ENCODE measurements at places on chromosomes 5 and 9.
A peak's percentile ranks its signal among the peaks of the same experiment; 100 is the strongest.

GRCh38 chr5:140349244-140349643 lies 2.8 kb upstream of the HBEGF start:
- no peak for DNase-seq

DNA sequence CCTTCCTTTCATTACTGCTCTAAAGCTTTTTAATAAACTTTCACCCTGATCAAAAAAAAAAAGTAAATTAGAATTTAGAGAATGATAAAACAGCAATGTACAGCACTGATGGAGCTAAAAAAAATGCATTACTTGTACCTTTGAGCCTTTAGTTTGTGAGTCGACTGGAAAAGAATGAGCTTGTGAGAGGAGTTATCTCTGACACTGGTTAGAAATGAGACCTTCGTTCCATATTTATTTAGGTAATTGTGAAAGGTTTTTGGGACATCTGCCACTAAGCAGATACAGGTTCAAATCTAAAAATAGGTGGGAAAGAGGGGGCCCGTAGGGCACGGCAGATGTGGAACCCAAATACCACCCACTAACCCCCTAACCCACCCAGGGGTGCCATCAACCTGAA lies 376.8 kb downstream of the ICE1 start:
- DNase-seq: no peak

GRCh38 chr9:93680443-93681268 lies 104.3 kb downstream of the PHF2 start:
- no peak for DNase-seq

DNA sequence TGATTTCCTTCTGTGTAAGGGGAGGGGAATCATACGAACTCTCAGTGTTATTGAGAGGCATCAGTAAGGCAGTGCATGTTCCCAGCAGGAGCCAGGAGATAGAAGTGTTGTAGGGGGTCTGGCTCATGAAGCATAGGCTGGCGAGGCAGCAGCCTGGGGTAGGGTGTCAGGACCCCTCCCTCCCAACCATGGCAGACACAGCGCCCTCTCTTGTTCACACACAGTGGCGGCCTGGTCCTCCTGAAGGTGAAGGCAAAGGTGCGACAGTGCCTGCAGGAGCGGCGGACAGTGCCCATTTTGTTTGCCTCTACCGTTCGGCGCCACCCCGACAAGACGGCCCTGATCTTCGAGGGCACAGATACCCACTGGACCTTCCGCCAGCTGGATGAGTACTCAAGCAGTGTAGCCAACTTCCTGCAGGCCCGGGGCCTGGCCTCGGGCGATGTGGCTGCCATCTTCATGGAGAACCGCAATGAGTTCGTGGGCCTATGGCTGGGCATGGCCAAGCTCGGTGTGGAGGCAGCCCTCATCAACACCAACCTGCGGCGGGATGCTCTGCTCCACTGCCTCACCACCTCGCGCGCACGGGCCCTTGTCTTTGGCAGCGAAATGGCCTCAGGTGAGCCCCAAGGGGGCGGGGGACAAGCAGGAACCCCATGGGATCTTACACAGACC lies 4.7 kb downstream of the SLC27A4 start:
- no peak for DNase-seq

DNA sequence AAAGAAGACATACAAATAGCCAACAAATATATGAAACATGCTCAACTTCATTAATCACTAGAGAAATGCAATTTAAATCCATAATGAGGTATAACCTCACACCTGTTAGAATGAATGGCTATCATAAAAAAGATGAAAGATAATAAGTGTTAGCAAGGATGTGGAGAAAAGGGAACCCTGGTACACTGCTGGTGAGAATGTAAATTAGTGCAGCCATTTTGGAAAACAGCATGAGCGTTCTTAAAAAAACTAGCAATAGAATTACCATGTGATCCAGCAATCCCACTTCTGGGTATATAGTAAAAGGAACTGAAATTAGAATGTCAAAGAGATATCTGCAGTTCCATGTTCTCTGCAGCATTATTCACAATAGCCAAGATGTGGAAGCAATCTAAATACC lies 64.2 kb upstream of the CEP78 start:
- no peak for DNase-seq

GRCh38 chr5:40675396-40676133 lies 4.2 kb upstream of the PTGER4 start:
- DNase-seq: no peak

GRCh38 chr5:90528601-90529193 lies 687 bp downstream of the LYSMD3 start:
- DNase-seq: no peak

- DNase-seq: no peak
Observed at GRCh38 chr9:127038531-127038930, 83.9 kb downstream of the ANGPTL2 start.

- DNase-seq: no peak
Observed at GRCh38 chr5:33317271-33317670, 123.5 kb upstream of the TARS1 start.

GRCh38 chr5:137600721-137601360 lies 101.7 kb upstream of the SPOCK1 start:
- DNase-seq: no peak

DNA sequence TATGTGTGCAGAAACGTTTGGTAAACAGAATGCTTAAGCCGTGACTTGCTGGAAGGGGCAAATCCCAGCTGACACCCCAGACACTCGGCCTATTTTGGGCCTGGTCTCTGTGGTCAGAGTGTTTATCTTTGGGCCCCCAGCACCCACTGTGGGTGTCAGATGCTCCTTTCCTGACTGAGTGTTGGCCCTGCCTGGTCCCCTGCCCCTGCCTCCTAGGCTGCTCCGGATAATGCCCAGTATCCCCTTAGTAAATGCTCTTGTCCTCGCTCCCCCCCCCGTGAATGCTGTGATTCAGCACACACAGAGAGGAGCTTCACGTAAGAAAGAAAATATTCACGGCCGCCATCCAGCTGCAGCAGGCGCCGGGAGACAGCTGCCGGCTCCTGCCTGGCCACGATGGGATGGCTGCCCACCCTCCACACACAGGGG lies 11.3 kb upstream of the ANGPTL2 start:
- DNase-seq: peak; percentile 67

DNA sequence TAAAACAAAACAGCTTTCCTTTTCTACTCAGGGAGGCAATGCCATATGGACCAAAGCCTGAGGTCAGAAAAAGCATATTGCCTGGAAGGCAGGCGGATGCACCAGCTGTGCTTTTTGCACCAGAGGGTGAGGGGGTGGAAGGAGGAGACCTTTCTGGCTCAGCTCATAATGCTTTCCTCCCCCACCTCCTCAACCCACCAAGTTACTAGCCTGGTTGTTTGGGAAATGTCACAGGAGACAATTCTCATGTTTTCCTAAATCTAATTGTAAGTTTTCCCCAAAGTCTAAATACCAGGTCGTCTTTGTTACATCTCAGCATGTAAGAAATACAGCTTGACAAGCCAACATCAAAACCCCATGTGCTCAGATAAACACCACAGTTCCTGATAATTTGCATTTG lies 72.6 kb upstream of the DMRTA1 start:
- no peak for DNase-seq

DNA sequence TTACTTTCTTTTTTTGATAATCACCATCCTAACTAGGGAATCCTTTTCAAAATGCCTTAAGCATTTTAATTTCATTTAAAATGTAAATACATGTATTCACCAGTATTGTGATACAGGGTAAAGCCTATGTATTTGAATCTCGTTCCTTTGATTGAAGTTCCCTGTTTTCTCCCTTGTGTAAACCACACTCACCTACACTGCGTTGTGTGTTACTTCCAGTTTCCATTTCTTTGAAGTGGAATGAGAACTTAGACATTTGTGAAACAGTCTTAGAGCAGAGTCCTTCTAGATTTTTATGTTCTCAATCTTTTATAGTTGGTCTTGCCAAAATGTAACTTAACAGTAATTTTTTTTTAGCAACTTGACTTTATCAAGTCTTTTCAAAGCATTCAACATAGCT lies 101.4 kb downstream of the ZNF462 start:
- DNase-seq: no peak

- DNase-seq: no peak
Observed at GRCh38 chr5:146529984-146530383, 14.0 kb upstream of the GPR151 start.

DNA sequence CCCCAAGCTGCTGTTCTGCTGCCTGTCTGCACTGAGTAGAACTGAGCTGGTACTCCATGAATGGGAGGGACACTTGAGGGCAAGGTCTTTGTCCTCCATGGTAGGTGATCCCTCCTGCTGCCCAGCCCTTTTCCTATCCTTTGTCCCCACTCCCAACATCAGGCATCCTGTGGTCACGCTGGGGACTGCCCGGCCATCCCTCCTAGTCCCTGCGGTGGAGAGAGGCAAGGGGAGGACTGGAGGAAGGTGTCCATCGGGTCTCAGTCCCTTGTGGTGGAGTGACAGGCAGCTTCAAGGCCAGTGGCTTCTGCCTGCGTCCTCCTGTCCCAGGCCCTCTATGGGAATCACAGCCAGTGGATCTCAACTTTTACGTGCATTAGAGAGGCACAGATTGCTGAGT lies 25.9 kb downstream of the ROR2 start:
- no peak for DNase-seq

DNA sequence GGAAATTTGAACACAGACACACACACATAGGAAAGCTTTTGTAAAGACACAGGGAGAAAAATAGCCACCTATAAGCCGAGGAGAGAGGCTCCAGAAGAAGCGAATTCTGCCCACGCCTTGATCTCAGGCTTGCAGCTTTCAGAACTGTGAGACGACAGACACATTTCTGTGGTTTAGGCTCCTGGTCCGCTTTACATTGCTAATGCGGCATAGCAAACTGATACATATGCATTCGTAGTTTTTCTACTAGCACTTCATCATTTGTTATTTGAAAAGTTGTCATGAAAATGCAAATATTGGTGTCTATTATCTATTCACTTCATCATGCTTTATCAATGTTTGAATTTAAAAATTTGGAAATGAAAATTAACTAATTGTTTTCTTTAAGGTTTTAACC lies 674.9 kb downstream of the SEMA5A start:
- DNase-seq: no peak

DNA sequence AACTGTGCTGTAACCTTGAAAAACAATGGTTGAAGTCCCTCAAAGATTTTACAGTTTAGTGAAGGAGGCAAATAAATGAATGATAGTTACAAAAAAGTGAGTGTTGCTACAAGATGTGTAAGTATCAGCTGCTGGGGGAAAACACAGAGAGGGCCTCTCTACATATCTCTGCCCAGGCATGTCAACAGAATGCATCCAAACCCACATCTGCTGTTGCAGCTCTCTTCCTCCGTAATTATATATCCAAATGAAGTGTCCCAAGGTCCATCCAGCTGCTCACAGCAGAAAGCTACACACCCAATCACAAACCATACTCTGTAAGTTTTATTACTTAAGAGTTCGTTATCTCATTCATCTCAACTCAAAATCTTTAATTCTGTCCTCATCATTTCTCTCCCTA lies 584.6 kb downstream of the ANXA1 start:
- no peak for DNase-seq

GRCh38 chr9:2524601-2525000 lies 97.0 kb upstream of the VLDLR start:
- DNase-seq: no peak

GRCh38 chr5:96642281-96642640 lies 19.9 kb upstream of the CAST start:
- DNase-seq: no peak

DNA sequence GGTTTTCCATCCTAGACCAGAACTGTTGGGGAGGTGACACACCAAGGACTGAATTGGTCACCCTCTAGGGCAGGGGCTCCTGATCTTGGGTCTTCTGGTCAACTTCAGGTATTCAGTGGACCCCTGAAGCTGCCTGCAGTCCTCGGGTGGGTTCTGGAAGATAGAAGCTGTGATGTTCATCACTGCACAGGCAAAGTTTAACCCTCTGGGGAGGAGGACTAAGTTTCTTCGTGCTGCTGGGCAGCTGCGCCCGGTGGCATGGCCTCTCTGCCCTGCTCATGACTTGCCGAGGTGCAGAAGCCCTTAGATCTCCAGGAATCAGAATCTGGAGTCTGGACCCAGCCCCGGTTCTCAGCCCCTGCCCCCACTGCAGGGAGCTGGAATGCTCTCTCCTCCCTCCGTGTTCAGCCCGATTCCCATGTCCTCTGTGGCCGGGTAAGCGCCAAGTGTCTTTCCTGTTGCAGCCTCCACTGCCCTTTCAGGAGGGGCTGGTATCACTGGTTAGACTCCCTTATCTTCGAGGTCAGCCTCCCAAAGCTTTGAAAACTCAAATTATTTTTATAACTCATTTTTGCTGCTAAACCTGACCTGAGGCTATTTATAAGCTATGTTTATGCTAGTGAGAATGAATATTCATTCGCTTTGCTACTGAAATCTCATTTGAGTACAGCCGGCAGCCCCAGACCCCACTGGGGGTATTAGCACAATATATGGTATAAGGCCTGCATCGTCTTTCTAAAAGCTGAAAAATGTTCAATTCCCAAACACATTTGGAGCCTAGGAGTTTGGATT lies 1.7 kb downstream of the LAMC3 start:
- no peak for DNase-seq

GRCh38 chr5:179225387-179225786 lies 119.9 kb downstream of the ADAMTS2 start:
- DNase-seq: no peak

- no peak for DNase-seq
Observed at GRCh38 chr9:121455527-121456239, 44.0 kb downstream of the GGTA1 start.

GRCh38 chr9:19373527-19373926 lies 6.5 kb downstream of the RPS6 start:
- no peak for DNase-seq

DNA sequence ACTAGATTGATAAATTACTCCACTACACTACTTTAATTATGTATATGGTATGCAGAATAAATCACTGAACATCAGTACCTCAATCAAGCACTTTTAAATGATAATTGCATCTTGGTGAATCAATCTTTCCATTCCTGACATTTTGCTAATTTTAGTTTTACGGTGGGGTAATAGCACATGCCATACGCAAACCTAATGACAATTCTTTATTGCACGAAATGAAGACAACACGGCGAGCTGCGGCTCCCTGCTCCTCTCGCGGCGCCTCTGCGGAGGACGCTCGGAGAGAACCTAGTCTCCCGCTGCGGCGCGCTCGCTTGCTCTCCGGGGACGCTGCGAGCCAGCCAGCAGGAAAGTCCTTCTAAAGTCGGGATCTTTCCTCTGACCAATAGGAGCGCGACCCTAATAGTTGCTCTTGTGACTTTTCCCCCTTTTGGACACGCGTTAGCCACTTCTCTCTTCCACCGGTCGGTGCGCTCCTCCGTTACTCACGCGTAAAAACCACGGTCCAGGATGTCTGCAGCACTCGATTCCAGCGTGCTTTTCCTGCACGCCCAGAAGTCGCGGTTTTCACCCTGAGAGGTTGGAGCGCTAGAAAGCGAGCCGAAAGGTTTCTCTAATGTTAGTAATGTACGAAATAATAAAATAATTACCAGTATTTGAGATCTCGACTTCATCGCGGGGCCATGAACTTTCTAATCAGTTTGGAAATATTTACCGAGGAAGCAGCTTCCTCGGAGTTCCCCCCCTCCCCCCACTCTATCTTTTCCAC lies 1.0 kb upstream of the MEF2C start:
- peak; percentile 34 for DNase-seq

DNA sequence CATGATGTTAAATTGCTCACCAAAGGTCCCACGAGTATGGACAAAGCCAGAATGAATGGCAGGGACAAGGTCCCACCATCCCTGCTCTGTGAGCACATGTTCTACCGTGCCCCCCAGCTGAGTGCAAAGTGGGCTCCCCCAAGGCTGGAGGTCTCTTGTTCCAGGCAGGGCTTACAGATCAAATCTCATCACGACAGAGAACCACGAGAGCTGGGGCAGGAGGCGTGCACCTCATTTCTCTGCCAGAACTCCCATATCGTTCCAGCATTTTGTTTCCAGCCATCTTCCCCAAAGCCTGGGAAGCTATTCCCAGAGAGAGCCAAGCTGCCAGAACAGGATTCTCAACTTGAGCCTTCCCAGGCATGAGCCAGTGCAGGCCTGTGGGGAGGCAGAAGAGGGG lies 108.5 kb downstream of the ZNF354C start:
- DNase-seq: no peak
